ENCODE measurements at places on chromosomes 5 and 9. TPM values are rescaled to one million over a fixed set of nuclear protein-coding genes. Genes with fewer than 3 reads are reported as not detected.

Gene CSNK1G3
- 136 TPM for total RNA-seq

Gene GCNT1
- 5.9 TPM for total RNA-seq

Gene PLPP1
- total RNA-seq, result 23.4 TPM

Gene DMRT2
- total RNA-seq, result not detected

Gene RAI14
- total RNA-seq, result 26.1 TPM

Gene SCGB3A2
- not detected for total RNA-seq

Gene PALM2AKAP2
- 2.5 TPM for total RNA-seq

Gene MTMR12
- 18.4 TPM for total RNA-seq

Gene SPATA31A3
- total RNA-seq, result not detected

Gene PITX1
- 0.25 TPM for total RNA-seq

Gene GABBR2
- total RNA-seq, result 47.2 TPM

Gene FRRS1L
- 65.9 TPM for total RNA-seq

Gene ARAP3
- total RNA-seq, result 4.7 TPM

Gene IL5
- total RNA-seq, result not detected

Gene ACOT12
- total RNA-seq, result 0.98 TPM

Gene GCNT4
- 0.74 TPM for total RNA-seq

Gene FBP2
- total RNA-seq, result not detected

Gene SMIM33
- total RNA-seq, result not detected

Gene TIMD4
- total RNA-seq, result not detected

Gene PCDHGA3
- total RNA-seq, result 6.6 TPM

Gene STKLD1
- total RNA-seq, result 1.2 TPM

Gene TICAM2
- total RNA-seq, result 0.49 TPM

Gene GABRA1
- total RNA-seq, result 19.4 TPM

Gene PCDHGA4
- total RNA-seq, result 7.9 TPM

Gene PTGDS
- 103 TPM for total RNA-seq

Gene ITK
- not detected for total RNA-seq

Gene SHOC1
- not detected for total RNA-seq

Gene ATP10B
- 3.9 TPM for total RNA-seq

Gene TBC1D9B
- total RNA-seq, result 31.0 TPM

Gene EIF4EBP3
- total RNA-seq, result not detected

Gene KLF4
- total RNA-seq, result 3.2 TPM

Gene HTR4
- 0.49 TPM for total RNA-seq

Gene SLC46A2
- not detected for total RNA-seq

Gene KIAA1958
- 15.2 TPM for total RNA-seq

Gene TAF1L
- 0.25 TPM for total RNA-seq

Gene EIF4E1B
- not detected for total RNA-seq

Gene CKMT2
- 2.2 TPM for total RNA-seq

Gene PDCD1LG2
- total RNA-seq, result 0.25 TPM

Gene NKD2
- 3.2 TPM for total RNA-seq

Gene LCNL1
- total RNA-seq, result 0.74 TPM

Gene ANKRD33B
- total RNA-seq, result 3.0 TPM

Gene HAPLN1
- 9.6 TPM for total RNA-seq

Gene CATSPER3
- total RNA-seq, result not detected

Gene CDO1
- total RNA-seq, result 62.7 TPM

Gene RFX3
- total RNA-seq, result 83.3 TPM

Gene CAVIN4
- 11.8 TPM for total RNA-seq

Gene CCL21
- total RNA-seq, result not detected

Gene EQTN
- 1.2 TPM for total RNA-seq

Gene TLX3
- not detected for total RNA-seq

Gene LPAR1
- 13.0 TPM for total RNA-seq

Gene HBEGF
- total RNA-seq, result 14.3 TPM

Gene RASEF
- total RNA-seq, result 0.25 TPM

Gene TAF11L5
- not detected for total RNA-seq

Gene IFNE
- not detected for total RNA-seq

Gene FAM81B
- 0.25 TPM for total RNA-seq
